ENCODE measurements at places on chromosomes 11 and 22. TPM values are rescaled to one million over a fixed set of nuclear protein-coding genes. Genes with fewer than 3 reads are reported as not detected.

CD6 gene
- not detected for total RNA-seq

C11orf87 gene
- total RNA-seq = not detected

- peak; percentile 79 for DNase-seq
Measured at GRCh38 chr11:72735495-72736027, 16.6 kb downstream of the ARAP1 start.

- peak; percentile 33 for DNase-seq
Measured at GRCh38 chr22:22877523-22878210, 9.9 kb upstream of the IGLL5 start.

- no peak for DNase-seq
Measured at GRCh38 chr22:23856721-23857605, 712 bp upstream of the SLC2A11 start.

C11orf16 gene
- not detected for total RNA-seq

POTEH gene
- 0.05 TPM for total RNA-seq

PLAAT2 gene
- total RNA-seq = 0.28 TPM

GRCh38 chr11:61422226-61422625 is 7.5 kb downstream of the CPSF7 start:
- no peak for DNase-seq

TMEM126A gene
- 134 TPM for total RNA-seq

GRCh38 chr11:19508165-19508564 is 204.5 kb upstream of the NAV2 start:
- DNase-seq = peak; percentile 34

DNA sequence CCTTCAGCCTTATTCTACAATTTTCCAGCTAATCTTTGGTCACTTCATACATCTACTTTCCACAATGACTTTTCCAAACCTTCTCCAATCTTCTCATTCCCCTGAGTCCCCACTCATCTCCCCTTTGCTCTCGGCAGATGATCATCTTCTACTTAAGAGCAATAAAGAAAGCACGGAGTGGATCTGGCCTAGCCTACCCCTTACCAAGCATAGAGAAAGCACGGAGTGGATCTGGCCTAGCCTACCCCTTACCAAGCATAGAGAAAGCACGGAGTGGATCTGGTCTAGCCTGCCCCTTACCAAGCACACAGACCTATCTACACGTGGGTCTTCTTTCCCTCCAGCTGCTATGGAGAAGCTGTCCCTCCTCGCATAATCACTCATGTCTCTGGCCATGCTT is 558.6 kb downstream of the OPCML start:
- no peak for DNase-seq

CHORDC1 gene
- total RNA-seq = 68.8 TPM

DNA sequence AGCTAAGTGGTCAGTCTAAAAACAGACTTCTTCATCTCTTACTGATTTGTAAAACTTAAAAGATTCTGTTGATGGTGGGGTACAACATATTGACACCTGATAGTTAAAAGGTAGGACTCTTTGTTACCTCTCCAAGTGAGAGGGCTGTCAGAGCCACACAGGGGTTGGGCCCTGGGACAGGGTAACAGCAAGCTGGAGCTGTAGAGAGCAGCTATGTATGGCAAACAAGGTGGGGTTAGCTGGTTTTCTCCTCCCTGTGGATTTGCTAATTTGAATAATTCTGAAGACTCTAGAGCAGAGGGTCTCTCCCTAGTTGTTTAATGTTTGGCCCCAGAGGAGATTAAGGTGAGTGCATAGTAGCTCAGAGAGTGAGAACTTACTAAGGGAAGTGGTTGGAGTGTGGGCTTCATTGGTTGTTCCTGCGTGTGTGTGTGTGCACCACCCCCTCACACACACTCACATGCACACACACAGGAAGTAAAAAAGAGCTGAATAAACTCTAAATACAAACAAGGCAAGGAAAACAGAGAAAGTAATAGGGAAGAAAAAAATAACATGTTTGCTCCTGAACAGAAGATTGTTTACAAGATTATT is 9.2 kb upstream of the GAS2 start:
- no peak for DNase-seq

DNA sequence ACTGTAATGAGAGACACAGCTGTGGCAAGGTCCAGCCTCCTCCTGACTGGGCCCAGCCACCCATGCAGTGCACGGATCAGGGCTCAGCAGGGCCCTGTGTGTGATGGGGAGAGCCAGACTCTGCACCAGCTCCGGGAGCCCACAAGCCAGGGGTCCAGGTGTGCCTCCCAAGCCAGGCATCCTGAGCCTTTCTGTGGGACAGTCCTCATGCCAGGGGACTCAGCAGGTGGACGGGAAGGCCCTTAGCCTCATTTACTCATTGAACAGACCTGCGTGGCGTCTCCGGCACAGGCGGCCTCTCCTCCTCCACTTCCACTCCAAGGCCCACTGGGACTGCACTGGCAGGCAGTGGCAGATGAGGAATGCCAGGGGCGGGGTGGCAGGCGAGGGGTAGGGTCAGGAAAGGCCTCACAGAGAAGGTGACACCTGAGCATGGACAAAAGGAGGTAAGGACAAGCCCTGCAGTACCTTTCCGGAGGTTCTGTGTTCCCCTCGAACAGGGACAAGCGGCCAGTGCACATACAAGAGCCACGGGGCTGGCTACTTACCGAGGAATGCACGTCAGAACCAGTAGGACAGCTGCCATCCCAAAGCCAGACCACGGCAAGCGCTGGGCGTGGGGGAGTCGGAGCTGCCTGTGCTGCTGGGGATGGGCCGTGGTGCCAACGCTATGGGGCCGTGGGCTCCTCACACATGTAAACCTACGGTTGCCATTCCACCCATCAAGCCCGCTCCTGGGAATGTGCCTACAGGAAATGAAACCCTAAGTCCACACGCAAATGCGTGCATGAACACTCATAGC is 52.7 kb downstream of the IGF2 start:
- no peak for DNase-seq

- no peak for DNase-seq
Measured at GRCh38 chr11:122330279-122330965, 214.4 kb upstream of the BLID start.

GP1BB gene
- total RNA-seq = 8.5 TPM

DNA sequence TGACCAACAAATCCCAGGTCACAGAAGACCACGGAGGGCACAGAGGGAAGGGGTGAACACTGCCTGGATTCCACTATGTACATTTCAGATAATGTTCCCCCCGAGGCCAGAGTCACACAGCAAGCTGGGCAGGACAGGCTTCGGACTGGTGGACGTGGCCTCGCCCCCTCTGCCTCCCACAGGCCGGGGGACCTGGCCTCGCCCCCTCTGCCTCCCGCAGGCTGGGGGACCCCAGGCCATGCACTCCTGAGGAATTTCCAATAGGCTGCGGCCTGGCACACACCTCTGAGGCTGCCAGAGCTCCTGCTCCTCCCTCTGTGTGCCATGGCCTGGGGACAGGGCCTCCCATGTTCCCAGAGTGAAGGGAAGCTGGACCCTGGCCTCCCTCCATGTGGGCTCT is 1352.8 kb downstream of the BRD1 start:
- DNase-seq = no peak

B3GAT1 gene
- 4.8 TPM for total RNA-seq

DNA sequence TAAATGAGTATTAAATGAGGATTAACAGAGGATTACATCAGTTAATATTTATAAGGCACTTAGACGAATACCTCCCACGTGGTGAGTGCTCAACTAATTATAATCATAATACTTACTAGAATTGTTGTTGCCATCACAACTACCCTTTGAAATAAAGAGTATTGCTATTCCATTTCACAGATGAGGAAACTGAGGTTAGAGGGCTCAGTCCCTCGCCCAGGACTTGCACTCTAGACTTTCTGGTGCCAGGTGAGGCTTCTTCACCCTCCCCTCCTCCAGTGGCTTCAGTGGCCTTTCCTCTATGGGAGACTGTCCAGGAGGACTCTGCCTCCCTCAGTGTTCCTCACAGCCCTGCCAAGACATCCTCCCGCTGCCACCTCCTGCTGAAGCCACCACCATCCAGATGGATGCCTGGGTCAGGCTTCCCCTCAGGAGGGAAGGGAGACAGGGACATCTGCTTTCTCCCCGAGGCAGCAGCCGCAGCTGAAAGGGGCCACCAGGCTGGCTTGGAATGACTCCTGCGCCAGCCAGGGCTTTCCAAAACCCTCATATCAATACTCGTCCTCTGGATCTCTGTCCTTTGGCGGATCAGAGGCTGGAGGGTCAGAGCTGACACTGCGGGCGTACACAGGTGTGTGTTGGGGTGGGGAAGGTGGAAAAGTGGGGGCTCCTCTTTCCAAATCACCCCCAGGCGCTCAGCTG is 580.1 kb downstream of the BUD13 start:
- DNase-seq = no peak

DNA sequence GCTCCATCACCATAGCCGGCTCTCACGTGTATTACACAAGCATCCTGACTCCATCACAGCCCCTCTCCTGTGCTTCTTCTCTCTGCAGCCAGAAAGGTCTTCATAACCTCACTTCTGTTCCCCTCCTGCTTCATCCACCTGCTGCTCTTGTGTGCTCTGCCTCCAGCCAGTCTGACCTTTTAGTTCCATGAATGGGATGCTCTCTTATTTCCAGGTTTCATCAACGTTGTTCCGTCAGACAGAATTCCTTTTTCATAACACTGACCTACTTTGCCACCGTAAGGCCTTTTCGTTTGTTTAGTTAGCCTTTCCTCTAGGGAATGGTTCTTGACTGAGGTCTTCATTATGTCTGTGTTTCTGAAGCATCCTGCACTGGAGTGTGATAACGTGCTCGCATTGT is 18.8 kb downstream of the GRAMD1B start:
- no peak for DNase-seq

DNA sequence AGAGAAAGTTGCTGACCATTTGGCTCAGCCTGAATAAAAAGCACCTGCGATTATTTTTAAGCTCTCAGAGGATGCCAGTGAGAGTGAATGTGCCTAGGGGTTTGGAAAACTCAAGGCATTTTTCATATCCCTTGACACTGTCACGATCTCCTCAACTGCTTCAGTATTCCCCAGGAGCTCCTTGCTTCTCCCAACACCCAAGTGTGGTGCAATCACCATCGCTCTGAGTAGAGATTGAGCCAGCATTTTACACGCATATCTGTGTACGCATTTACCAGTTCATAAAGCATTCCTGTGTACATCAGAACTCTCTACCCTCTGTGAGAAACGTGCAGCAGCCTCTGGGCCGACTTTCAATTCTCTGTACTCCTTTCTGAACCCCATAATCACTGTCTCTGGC is 1.3 kb downstream of the SRRD start:
- no peak for DNase-seq

GRCh38 chr11:126063507-126063852 is 814 bp upstream of the CDON start:
- DNase-seq = no peak

DNA sequence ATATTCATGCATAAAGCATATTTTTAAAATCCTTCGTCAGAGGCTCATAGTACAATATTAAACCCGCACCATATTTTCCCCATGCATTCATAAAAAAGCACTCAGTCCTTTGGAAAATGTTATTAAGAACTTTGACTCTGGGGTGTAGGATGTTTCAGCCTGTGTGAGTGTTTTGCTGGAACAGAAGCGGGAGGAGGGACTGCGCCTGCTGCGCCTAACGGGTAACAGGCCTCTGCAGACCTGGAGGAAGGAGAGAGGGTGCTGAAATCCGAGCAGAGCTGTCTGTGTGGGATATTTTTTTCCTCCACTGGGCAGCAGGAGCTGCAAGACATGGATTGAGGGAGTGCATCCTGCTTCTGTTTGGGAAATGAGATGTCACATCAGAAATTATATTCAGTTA is 483.0 kb downstream of the BRD1 start:
- DNase-seq = no peak

- no peak for DNase-seq
Measured at GRCh38 chr22:50175921-50176849, 5.7 kb downstream of the PANX2 start.

DNA sequence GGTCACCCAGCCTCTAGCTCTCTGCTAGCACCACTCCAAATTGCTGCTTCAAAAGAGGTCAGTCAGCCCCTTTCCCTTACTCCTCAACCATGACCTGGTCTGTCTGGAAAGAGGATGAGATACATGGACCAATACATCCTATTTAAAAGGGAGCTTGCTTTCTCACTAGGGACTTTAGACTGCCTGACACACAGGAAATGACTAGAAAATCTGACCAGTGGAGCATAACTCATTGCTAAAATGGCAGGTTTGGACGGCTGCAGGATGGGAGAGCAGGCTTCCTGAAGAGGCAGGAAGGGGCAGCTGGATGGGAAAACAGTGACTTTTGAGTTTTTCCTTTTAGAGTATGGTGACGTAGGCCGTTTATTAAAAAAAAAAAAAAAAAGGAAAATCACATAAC is 25.3 kb downstream of the STIM1 start:
- DNase-seq = peak; percentile 81

DNA sequence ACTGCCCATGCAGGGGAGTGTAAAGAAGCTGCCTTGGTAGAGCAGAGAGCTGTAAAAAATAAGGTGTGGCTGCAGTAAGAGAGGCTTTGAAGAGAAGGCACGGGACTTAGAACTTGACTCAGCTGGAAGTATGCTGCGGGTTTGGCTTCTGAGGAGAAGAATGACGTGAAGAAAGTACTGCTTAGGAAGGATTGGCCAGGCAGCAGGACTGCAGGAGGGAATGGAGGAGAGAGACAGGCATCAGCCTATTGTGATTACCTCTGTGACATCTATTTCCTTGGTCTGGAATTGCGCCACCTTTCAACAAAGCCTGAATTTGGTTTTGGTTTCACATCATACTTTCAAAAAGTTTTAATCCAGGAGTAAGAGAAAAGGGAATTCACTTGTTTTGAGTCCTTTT is 22.5 kb downstream of the PRRG4 start:
- peak; percentile 77 for DNase-seq

MCAT gene
- 18.0 TPM for total RNA-seq

C11orf97 gene
- total RNA-seq = not detected

DNA sequence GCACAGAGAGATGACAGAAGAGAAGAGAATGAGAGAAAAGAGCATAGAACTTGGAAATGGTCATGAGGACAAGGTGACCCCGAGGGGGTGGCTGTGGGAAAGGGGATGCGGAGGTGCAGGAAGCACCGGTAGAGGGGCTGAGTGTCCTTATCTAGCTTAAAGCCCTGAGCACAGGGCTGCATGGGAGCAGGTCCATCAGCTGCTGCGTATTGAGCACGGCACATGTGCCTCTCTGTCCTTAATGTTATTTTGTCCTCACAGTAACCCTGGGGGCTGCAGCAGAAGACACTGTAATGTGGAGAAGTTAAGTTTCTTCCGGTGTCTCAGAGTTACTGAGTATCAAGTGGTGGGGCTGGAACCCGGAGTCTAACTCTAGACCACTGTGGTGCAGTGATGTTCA is 94.4 kb upstream of the OR4B1 start:
- DNase-seq = no peak

- DNase-seq = no peak
Measured at GRCh38 chr22:45895436-45896152, 81.4 kb downstream of the WNT7B start.

DNA sequence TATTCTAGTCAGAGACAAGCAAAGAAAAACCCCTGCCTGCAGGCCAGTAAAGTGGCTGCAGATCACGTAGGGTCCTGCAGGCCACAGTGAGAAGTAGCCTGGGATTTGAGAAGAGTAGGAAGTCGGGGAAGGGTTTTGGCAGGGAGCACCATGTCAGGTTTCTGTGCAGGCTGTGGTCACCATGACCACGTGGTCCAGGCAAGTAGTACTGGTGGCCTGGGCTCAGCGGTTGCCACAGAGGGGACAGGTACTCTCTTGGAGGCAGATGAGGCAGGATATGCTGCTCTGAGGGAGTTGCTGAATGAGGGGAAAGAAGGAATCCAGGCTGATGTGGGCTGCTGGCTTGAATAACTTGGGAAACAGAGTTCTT is 46.5 kb downstream of the PISD start:
- DNase-seq = no peak

ANO9 gene
- not detected for total RNA-seq
